CD4-positive, alpha-beta T cell treated with Interleukin-21 for 1 hour (primary cell): ENCODE measurements at places on chromosomes 7 and 10.

DNA sequence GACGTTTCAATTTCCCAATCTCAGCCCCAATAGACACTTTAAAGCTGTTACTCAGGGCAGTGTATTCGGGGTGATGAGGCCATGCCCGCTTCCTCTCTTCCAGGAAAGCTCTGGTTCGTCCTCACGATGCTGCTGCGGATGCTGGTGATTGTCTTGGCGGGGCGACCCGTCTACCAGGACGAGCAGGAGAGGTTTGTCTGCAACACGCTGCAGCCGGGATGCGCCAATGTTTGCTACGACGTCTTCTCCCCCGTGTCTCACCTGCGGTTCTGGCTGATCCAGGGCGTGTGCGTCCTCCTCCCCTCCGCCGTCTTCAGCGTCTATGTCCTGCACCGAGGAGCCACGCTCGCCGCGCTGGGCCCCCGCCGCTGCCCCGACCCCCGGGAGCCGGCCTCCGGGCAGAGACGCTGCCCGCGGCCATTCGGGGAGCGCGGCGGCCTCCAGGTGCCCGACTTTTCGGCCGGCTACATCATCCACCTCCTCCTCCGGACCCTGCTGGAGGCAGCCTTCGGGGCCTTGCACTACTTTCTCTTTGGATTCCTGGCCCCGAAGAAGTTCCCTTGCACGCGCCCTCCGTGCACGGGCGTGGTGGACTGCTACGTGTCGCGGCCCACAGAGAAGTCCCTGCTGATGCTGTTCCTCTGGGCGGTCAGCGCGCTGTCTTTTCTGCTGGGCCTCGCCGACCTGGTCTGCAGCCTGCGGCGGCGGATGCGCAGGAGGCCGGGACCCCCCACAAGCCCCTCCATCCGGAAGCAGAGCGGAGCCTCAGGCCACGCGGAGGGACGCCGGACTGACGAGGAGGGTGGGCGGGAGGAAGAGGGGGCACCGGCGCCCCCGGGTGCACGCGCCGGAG lies 2.6 kb downstream of the GJD4 start:
- no peak for DNase-seq

- no peak for DNase-seq
Measured at GRCh38 chr10:86650151-86650550, 4.2 kb upstream of the OPN4 start.

GRCh38 chr10:97129666-97130065 lies 56.1 kb downstream of the SLIT1 start:
- no peak for DNase-seq

DNA sequence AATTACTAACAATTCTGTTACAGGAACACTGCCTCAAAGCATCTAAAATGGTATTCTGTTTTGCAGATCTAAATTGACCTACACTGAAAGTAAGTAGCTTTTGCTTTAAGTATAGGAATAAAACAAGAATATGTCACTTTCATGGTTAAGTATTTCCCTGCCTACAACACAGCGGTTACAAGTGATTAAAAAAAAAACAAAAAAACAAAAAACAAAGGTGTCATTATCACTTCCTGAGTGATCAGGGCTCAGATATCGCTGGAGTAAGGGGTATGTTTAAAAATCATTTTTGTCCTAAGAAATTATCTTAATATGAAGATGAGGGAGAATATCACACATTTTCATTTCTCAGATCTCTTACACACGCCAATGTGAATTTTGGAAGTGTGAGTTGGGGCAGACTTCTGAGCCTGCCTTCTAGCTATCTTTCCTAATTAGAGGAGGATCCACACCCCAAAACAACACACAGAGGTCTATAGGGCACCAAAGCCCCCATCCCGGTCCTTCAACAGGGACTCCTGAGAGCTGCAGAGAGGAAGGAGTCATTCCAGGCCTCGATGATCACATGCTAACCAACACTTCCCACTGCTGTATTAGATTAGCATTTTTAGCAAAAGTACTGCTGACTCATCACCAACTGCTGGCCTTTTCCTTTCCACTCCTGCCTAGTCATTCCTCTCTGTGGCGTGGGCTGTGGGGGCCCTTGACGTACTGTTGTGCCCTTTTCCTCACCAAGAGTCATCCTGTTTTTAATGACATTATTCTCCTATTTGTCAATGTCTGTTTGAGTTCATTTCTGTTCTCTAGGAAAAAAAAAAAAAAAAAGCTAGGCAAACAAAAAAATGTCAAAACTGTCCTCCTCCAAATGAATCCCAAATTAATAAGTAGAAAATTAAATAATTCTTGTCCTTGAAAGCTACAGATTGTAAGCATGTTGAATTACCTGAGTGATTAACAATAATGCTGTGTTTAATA lies 31.2 kb downstream of the PRTFDC1 start:
- DNase-seq: no peak

- peak; percentile 69 for DNase-seq
Measured at GRCh38 chr7:105429746-105430612, 41.3 kb upstream of the SRPK2 start.

GRCh38 chr10:29495366-29495765 lies 139.4 kb downstream of the SVIL start:
- DNase-seq: no peak

- DNase-seq: no peak
Measured at GRCh38 chr7:23072048-23072447, 33.5 kb upstream of the KLHL7 start.

DNA sequence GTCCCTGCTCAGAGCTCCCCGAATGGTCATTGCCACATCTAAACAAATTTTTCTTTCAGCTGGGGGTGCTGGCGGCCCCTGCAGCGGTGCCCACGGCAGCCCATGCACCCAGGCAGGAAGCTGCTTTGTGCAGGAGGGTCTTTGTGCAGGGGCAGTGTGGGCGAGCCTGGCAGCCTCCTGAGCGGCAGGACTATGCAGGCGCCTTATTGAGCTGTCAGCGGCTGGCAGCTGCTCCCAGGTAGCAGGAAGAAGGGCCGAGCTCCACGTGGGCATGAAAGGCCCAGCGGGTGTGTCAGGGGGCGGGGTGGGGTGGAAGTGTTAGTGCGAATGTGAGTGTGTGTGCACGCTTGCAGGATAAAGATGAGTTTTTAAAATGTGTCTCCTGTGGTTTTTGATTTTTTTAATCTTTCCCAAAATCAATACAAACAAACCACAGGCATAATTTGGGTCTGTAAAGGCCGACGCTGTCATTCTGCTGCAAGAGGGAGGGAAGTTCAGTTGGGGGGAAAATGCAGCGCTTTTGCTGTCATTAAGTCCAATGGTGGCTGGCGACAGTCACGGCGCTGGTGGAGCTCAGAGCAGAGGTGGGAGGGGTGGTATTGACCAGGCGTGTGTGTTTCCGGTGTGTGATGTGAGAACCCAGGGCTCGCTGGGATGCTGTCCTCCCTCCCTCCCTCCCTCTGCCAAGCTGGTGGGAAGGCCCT lies 83.9 kb downstream of the LHPP start:
- no peak for DNase-seq

DNA sequence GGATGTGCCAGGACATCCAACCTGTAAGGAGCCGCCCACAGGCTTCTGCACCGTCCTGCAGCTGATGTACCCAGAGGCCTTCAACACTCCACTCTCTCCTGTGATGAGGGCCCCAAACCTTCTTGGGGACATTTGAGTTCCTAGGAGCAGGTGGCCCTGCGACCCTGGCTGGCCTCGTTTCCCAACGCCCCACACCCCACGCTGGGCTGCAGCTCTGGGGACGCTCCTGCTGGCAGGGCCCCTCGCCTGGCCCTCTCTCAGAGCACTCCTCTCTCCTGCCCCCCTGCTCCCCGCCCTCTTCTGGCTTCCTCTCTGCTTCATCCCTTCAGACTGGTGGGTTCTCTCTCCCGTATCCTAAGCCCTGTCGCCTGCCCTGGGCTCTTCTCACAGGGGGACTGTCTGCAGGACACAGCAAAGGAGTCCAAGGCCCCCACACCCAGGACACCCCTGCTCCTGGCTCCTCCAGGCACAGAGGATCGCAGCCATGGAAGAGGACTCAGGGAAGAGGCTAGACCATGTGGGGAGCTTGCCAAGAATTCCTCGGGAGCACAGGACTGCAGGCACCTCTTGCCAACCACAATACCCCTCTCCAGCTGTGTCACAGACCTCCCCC lies 541.4 kb downstream of the TCERG1L start:
- DNase-seq: no peak

GRCh38 chr7:90411510-90411909 lies 8.2 kb downstream of the CLDN12 start:
- no peak for DNase-seq

- DNase-seq: no peak
Measured at GRCh38 chr7:28988810-28989209, 30.7 kb upstream of the TRIL start.

- no peak for DNase-seq
Measured at GRCh38 chr7:139340808-139341057, 404 bp upstream of the FMC1 start.

- no peak for DNase-seq
Measured at GRCh38 chr7:36880108-36880507, 155.8 kb upstream of the AOAH start.

- no peak for DNase-seq
Measured at GRCh38 chr10:114179148-114179547, at the start of gene TDRD1. TDRD1 (plus strand) TSS chr10:114179353; CDS start chr10:114187832, 8,479 bp downstream.

- DNase-seq: no peak
Measured at GRCh38 chr7:40979296-40979695, 723.6 kb downstream of the INHBA start.

DNA sequence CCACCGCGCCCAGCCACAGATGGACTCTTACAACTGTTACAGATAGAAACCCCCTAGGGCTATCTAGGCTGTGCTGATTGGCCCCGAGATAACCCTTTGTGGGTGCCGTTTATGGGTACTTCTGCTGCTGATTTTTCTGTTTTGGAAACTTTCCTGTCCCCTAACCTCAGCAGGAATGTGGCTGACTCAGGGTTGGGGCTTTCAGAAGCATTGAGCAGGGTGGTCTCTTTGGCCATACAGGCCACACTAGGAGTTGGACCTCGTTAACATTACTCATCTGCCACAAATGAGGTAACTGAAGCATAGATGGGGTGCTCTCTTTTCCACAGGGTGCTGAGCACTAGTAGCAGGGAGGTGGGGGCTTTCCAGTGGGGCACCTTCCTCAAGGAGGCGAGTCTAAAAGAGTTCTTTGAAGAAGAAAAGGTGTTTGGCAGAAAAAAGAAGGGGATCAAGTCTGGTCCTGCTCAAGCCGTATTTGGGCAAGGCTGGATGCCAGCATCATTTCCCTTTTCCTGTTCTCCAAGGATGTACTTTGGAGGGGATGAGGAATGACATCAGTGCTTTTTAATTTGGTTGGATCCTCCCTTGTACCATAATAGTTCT lies 6.4 kb downstream of the ZSCAN25 start:
- peak; percentile 5 for DNase-seq

DNA sequence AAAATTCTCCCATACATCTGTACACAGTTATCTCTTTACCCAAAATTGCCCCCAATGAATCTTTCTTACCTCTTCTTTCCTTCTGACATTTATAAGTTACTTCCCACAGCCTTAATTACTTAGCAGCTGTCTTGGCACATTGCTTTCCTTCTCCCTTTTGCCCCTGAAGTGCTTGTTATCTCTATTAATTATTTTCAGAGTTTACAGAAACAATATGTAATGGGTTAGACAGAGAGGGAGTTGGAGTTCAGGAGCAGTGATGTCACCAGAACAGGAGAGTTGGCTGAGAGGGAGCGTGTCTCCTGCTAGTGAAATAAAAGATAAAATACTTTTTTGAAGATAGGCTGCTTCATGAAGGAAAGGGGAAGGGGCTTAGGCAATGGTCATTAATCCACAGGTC lies 57.4 kb downstream of the ITGB8 start:
- no peak for DNase-seq

GRCh38 chr7:44408596-44408995 lies 81.9 kb downstream of the NUDCD3 start:
- no peak for DNase-seq

GRCh38 chr7:46930366-46930765 lies 651.5 kb downstream of the TNS3 start:
- no peak for DNase-seq

GRCh38 chr10:95408148-95408960 lies 117.6 kb upstream of the PDLIM1 start:
- DNase-seq: no peak

GRCh38 chr10:104113376-104113956 lies 8.5 kb upstream of the SFR1 start:
- DNase-seq: no peak

GRCh38 chr10:6583447-6583846 lies 3.4 kb upstream of the PRKCQ start:
- DNase-seq: peak; percentile 90

GRCh38 chr7:19009241-19009935 lies 108.0 kb downstream of the TWIST1 start:
- DNase-seq: no peak

DNA sequence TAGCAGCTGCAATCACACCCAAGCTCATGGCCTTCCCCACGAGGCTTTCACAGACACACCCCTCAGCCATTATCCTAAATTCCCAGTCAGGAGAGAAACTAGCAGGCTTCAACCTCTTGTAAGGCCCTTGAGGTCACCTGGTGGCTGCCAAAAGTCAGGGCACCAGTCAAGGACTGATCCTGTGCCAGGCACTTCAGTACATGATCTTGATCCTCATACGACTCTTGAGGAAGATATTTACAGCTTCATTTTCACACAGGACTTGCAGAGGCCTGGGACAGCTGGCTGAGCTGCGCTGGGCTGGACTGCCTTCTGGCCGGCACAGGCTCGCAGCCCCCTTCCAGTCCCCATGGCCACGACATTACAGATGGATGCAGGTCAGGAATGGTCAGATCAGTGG lies 8.8 kb downstream of the PDAP1 start:
- DNase-seq: no peak

DNA sequence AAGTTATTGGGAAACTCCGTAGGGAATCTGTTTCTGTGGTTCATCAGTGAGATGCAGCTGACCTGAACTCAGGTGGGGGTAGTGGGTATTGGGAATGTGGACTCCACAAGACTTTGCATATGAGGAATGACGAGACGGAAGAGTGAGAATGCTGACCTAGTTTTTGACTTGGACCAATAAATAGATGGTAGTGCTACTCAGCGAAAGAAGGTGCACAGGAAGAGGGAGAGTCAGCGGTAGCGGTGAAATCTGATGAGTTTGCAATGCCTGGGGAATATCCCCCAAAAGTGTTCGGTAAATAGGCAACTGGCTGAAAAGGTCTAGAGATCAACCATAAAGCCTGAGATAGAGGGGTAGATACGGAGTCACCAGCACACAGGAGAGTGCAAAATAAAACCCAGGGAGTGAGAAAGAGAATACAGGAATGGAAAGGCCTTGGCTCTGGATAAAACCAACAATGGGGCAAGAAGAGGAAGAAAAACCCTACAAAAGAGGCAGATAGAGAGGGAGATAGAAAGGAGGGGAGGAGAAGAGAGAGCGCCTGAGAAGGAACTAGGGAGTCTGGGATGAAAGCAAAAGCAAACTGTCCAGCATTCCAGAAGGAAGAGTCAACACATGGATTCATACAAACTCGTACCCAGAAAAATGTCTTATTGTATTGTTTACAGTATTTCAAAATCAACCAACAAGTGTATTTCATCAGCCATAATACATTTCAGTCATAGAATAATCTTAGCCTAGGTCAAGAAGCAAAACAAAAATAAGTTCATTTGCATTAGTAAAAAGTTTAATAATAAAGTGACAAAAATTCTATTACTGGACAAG lies 5.4 kb downstream of the ARHGAP21 start:
- DNase-seq: no peak

GRCh38 chr10:131196176-131196885 lies 115.2 kb downstream of the TCERG1L start:
- no peak for DNase-seq

GRCh38 chr7:25180592-25180923 lies 47.7 kb downstream of the NPVF start:
- DNase-seq: no peak
